ENCODE measurements at places on chromosomes 16 and 17.

GRCh38 chr17:7574176-7574953 lies 5.1 kb upstream of the CD68 start:
- no peak for DNase-seq

DNA sequence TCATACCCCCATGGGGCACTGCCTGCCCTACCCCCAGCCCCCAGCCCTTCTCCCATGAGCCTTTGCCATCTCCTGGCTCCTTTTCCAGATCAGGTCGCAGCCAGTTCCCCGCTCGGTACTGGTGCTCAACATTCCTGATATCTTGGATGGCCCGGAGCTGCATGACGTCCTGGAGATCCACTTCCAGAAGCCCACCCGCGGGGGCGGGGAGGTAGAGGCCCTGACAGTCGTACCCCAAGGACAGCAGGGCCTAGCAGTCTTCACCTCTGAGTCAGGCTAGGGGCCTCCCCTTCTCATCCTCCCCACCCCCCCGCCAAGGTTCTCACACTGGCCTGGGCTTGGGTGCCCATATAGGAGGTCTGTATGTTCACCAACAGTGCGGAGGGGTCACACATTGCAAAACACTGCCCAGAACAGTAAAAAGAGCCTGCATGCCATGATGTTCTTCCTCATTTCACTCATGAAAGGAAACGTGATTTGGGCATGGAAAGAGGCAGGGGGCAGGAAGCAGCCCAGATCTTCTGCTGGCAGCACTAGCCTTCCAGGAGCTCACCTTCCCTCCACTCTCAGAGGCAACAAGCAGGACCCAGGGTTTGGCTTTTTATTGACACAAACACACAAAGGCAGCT lies 7.5 kb downstream of the IFI35 start:
- no peak for DNase-seq

- no peak for DNase-seq
Observed at GRCh38 chr16:28192806-28193529, 18.8 kb downstream of the XPO6 start.

- DNase-seq = no peak
Observed at GRCh38 chr16:85199069-85199725, 86.9 kb upstream of the CIBAR2 start.

DNA sequence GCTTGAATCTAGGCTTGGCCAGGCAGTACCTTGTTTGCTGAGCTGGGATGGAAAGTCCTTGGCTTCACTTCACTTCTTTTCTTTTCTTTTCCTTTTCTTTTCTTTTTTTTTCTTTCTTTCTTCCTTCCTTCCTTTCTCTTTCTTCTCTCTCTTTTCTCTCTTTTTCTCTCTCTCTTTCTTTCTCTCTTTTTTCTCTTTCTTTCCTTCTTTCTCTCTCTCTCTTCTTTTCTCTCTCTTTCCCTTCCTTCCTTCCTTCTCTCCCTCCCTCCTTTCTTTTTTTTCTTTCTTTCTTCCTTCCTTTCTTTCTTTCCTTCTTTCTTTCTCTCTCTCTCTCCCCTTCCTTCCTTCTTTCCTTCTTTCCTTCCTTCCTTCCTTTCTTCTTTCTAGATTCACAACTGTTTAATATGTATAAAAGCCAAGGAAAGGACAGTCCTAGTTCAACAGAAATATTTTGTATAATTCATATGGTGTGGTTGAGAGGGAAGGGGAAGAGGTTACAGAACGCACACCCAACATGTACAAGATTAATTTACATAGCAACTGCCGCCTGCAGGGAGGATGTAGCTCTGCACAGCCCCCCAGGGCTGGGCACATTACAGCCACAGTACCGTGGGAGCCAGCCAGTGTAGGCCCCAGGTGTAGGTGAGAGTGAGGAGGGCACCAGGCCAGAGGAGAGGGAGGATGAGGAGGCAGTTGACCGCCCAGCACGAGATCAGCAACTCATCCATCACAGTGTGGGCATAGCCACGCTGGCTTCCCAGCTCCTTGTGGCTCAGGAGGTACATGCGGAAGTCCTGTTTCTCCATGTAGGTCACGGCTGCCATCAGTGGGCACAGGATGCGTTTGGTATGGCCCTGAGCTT lies 9.7 kb upstream of the ITGB3 start:
- no peak for DNase-seq

Data from SW 1271 (cell line).